ENCODE measurements at places on chromosomes 3 and 15.

DNA sequence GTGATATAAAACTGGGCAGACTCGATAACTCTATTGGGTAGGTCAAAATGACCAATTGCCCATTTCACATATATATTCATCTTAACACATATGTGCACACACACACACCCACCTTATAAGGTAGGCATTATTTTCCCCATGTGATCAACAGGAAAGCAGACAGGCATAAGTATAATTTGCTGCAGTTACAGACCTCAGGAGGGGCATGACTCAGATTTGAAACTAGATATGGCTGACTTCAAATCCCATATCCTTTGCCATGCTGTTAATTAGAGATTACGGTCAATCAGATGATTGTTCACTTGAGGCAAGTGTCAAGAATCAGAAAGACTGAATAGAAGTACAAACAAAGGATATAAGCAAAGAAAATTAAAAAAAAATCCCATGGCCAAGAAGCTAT is 910.6 kb downstream of the NTRK3 start:
- DNase-seq: no peak

- DNase-seq: no peak
These were observed 177.5 kb downstream of the EPHA6 start for GRCh38 chr3:96991800-96992365.

DNA sequence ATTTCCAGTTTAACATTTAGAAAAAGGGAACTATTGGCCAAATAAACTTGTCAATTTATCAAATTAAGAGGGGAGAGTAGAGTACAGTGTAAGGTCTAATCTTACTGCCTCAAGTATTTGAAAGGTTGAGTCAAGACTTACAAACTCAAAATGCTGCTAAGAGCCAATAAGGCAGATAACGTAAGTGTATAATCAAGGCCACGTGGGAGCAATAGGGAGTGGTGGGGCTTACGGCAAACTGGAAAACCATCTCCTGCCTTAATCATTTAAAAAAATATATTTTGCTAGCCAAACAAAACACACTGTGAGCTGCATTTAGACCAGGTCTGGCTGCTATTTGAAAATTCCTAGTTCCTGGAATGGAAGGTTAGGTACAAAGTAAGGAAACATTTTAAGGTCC is 107.3 kb upstream of the FRMD4B start:
- DNase-seq: no peak

GRCh38 chr3:43014241-43014640 is 35.1 kb downstream of the GASK1A start:
- no peak for DNase-seq

GRCh38 chr3:119585208-119585607 is 5.9 kb downstream of the ADPRH start:
- no peak for DNase-seq

DNA sequence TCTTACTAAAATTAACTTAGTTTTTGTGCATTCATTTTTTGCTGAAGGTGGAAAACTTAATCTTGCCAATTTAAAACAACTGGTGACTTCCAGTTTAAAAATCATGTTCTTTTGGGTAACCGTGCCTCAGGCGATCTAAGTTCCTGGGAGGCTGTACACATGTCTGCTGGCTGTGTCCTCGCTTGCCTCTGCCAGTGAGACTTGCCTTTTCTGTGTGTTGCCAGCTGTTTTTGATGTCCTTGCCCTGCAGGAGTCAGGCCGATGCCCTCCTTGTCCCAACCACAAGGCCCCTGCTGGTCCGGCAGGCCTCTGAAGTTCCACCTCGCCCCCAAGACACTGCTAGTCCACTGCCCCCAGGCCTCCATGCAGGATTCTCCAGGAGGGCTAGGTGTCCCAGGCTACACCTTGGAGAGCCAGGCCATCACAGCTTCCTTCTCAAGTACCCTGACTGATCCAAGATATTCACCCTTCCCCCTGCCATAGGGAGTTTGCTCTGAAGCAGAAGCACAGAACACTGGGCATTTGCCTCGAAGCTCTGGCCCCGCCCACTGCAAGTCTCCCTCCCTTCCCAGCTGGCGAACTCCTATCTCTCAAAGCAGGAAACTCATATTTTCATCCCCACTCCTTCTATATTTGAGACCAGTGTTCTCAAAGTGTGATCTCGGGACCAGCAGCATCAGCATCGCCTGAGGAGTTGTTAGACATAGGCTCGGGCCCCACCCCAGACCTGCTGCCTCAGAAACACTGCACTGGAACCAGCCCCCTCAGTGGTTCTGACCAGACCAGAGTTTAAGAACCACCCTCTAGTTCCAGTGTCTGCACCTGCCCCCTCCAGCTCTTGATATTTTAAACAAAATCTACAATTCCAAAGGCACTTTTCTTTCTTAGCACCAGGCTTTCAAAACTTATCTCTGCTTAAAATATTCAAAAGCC is 185.8 kb upstream of the UBE2E1 start:
- no peak for DNase-seq

GRCh38 chr3:125137358-125138033 is 75.1 kb downstream of the SLC12A8 start:
- DNase-seq: no peak

DNA sequence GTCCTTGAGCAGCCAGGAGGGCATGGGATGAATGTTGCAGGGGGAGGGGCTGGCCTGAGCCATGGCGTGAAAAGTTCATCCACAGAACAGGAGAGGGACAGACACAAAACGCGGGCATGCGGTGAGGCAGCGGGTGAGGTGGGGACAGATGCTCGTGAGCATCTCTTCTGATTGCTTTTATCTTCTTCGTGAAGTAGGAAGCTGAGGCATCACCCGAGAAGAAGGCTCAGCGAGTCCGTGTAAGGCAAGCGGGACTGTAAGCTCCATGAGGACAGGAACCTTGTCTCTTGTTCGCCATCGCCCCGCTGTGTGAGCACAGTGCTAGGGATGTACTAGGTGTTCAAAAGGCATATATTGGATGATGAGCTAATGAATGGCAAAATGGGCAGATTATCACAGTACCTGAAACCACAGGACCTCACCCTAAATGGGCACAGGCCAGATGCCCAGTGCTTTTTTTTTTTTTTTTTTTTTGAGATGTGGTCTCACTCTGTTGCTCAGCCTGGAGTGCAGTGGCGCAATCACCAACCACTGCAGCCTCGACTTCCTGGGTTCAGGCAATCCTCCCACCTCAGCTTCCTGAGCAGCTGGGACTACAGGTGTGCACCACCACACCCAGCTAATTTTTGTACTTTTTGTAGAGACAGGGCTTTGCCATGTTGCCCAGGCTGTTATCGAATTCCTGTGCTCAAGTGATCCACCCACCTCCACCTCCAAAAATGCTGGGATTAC is 46.8 kb downstream of the CPN2 start:
- no peak for DNase-seq

GRCh38 chr3:147699175-147699838 is 290.1 kb downstream of the ZIC1 start:
- DNase-seq: no peak

DNA sequence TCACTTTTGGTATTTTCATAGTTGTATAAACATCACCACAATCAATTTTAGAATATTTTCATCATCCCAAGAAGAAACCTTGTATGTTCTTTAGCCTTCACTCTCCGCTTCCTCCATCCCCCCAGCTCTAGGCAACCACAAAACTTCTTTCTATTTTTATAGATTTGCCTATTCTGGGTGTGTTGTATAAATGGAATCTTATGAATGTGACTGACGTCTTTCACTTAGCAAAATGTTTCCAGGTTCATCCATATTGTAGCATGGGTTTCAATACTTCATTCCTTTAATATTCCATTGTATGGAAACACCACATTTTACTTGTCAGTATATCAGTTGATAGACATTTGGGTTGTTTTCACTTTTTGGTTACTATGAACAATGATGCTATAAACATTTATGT is 335.8 kb upstream of the GOLIM4 start:
- DNase-seq: no peak

DNA sequence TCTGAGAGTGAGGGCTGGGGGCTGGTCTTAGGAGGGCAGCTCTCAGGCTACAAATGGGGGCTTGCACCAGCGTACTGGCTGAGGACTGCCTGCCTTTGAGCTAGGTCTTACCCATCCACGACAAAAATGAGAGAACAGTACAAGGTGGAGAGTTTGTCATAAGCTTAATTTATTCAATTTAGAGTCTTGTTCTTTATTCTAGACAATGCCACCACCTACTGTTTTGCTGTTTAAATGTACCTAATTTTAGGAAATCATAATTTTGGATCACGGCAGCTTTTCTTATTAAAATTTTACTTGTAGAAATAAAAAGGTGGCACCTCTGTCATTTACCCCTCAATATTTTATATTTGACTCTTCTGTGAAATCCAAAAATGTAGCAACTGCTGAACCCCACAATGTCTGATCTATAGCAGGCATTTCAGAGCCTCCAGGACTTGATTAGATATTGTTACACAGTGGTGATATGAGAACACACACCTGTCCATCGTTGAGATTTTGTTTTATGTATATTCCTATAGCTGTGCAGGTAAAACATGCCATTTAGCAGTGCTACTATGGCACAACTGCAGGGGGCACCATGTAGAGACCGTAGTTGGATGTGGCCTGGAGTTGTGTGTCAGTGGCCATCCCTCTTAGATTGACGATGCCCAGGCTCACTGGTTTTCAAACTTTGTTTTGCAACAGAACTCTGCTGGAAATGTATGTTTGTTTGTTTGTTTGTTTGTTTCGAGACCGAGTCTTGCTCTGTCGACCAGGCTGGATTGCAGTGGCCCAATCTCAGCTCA is 88.6 kb downstream of the SLCO3A1 start:
- no peak for DNase-seq

GRCh38 chr3:99696497-99696896 is 58.1 kb downstream of the COL8A1 start:
- no peak for DNase-seq

GRCh38 chr3:105284876-105285275 is 81.8 kb upstream of the ALCAM start:
- DNase-seq: no peak

DNA sequence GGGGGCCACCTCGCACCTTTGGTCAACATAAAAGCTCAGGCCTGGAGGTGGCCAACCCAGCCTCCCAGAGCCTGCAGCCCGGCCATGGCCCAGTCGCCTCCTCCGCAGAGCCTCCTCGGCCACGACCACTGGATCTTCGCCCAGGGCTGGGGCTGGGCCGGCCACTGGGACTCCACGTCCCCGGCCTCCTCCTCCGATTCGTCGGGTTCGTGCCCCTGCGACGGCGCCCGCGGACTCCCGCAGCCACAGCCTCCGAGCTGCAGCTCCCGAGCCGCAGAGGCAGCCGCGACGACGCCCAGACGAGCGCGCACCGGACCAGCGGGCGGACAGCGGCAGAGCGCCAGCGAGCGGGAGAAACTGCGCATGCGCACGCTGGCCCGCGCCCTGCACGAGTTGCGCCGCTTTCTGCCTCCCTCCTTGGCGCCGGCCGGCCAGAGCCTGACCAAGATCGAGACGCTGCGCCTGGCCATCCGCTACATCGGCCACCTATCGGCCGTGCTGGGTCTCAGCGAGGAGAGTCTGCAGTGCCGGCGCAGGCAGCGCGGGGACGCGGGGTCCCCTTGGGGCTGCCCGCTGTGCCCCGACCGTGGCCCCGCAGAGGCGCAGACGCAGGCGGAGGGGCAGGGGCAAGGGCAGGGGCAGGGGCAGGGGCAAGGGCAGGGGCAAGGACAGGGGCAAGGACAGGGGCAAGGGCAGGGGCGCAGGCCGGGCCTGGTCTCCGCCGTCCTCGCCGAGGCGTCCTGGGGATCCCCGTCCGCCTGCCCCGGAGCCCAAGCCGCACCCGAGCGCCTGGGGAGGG is at the start of gene MESP2:
Gene MESP2, plus strand, starts transcription at position 59 of the 799 bp plus-strand sequence. Its CDS starts 26 bp downstream, at position 85.
- peak; percentile 22 for DNase-seq

GRCh38 chr3:72361990-72362389 is 486.3 kb downstream of the SHQ1 start:
- DNase-seq: no peak

GRCh38 chr3:148720873-148721272 is 23.2 kb downstream of the AGTR1 start:
- DNase-seq: no peak

GRCh38 chr3:135556174-135556573 is 409.4 kb upstream of the PPP2R3A start:
- no peak for DNase-seq

DNA sequence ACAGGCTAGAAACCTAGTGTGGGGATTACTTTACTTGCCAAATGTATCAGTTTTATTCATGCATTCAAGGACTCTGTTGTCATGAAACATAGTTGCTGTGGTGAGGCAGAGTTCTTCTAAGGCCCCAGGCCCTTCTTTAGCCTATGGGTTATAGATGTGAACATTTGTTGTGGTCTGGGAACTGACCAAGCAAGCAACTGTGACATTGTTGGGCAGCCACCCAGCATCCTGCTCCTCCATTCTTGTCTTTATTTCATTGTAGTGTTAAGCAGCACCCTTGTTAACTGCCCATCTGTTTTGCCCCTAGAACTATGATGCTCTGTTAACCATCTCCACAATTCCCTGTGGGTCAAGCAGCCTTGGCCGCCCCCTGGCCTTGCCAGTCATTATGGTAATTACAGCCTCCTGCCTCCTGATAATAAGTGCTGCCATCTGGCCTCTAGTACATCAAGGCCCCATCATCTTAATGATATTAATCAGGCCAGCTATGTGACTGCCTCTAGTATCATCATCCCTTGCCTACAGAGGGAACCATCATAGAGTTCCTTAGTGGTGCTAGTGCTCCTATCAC is 12.2 kb upstream of the IFT57 start:
- DNase-seq: no peak

- DNase-seq: no peak
These were observed 17.6 kb downstream of the TATDN2 start for GRCh38 chr3:10265833-10266232.

Measured in NCI-H1092 (cell line).